ENCODE measurements at places on chromosomes 2 and 18.

- DNase-seq, result no peak
Observed at GRCh38 chr18:76064998-76065397, 430.0 kb downstream of the ZNF516 start.

GRCh38 chr2:238963161-238963970 is 115.5 kb downstream of the TWIST2 start:
- no peak for DNase-seq

DNA sequence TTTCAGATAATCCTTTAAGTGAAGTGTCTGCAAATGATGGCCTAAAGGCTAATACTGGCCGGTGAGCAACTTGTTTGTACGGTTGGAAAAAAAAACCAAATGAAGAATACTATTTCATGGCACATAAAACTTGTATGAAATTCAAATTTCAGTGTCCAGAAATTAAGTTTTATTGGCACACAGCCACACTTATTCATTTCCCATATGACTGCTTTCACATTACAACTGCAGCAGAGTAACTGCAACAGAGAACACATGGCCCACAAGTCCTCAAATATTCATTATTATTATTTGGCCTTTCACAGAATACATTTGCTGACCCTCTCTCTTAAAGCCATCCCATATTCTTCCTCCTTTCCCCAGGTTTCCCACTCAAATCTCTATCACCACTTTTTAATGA is 1268.6 kb downstream of the LRP1B start:
- no peak for DNase-seq

GRCh38 chr2:111135910-111136297 is 15.2 kb downstream of the BCL2L11 start:
- DNase-seq, result no peak

DNA sequence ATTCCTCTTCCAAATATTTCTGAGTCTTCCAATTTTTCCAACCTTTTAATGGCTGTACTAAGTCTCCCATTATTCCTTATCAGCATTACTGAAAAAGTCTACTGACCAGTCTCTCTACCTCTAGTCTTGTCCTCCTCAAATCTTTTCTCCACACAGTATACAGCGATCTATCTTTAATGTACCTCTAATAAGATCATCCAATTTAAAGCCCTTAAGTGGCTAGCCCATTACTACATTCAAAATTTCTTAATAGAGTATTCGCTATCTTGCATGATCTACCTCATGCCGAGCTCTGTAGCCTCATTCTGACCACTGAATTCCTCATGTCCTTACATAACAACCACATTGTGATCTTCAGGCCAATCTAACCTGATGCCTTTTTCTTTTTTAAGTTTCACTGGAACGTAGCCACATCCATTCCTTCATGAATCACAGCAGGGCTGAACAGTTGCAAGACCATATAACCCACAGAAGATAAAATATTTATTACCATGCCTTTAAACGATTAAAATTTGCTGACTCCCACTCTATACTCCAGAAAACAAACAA is 57.9 kb downstream of the SLC66A3 start:
- no peak for DNase-seq

- DNase-seq, result peak; percentile 54
Observed at GRCh38 chr2:5697562-5697961, 5.4 kb downstream of the SOX11 start.

DNA sequence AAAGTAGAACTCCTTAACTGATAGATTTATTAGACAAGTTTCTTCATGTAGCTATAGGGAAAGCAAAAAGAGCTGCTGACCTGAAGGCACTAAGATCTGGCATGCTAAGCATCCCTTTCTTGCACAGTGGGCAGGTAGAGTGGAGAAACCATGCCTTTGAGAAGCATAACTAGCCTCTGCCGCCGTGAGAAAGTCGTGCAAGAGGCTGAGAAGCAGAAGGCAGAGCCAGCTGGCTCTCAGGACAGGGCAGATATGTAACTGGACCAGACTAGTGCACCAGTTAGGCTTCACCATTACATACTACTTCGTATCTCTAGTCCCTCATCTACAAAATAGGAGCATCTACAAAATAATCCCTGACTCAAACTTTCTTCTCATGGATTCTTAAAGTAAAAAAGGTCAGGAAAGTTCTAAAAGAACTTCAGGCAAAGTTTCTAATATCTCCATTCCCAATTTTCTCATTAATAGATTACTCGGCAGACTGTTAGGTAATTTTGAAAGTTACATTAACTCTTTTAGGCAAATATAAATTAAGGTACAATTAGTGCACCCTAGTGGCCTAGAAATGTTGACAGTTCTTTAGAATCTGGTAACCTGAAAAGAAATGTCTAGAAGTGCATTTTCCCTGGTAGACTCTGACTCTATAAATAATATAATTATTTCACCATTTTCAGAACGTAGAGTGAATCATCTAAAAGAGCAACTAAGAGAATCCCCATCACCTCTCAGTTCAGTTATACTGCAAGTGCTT is 10.3 kb downstream of the ERBB4 start:
- DNase-seq, result no peak

- DNase-seq, result no peak
Observed at GRCh38 chr2:43853141-43854081, 14.6 kb downstream of the ABCG8 start.

GRCh38 chr2:220880623-220881596 is 691.2 kb downstream of the EPHA4 start:
- DNase-seq, result no peak

- no peak for DNase-seq
Observed at GRCh38 chr2:120404274-120404673, 58.3 kb downstream of the INHBB start.

GRCh38 chr18:35005963-35006577 is 35.1 kb upstream of the MAPRE2 start:
- DNase-seq, result peak; percentile 45

- no peak for DNase-seq
Observed at GRCh38 chr2:197159661-197160211, 150.8 kb downstream of the ANKRD44 start.

GRCh38 chr18:56565046-56565445 is 73.3 kb downstream of the TXNL1 start:
- DNase-seq, result no peak

All from NCI-H1694 treated with DMSO at 0.1 percent for 48 hours (cell line).